ENCODE measurements at places on chromosomes 11 and 22.

DNA sequence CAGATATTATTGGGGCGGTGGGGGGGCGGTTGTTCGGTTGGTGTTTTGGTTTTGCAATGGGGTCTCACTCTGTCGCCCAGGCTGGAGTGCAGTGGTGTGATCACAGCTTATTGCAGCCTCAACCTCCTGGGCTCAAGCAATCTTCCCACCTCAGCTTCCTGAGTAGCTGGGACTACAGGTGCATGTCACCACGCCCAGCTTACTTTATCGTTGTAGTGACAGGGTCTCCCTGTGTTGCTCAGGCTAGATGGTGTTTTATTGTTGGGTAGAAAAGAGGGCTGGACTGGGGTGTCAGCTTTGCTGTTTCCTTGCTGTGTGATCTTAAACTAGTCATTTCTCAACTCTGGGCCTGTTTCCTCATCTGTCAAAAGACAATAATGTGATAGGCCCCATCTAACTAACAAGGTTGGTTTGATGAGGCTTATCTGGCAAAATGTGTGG, 17.5 kb upstream of the MYH9 start:
- DNase-seq = peak; percentile 59

- DNase-seq = no peak
Observed at GRCh38 chr11:120017582-120018150, 120.2 kb downstream of the TRIM29 start.

DNA sequence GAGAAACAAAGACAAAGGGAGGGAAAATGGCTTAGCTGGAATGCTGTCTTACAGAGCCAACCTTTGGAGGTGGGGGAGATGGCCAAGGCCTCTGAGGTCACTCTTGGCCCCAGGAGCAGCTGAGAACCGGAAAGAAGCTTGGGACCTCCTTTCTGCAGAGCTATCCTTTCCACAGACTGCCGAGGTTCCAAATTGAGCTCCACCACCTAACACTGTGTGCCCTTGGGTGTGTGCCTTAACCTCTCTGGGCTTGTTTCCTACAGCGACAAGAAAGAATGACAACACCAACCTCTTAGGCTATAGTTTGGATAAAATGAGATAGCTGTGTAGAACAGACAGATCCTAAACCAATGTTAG, 23.2 kb downstream of the RTN4RL2 start:
- DNase-seq = no peak

DNA sequence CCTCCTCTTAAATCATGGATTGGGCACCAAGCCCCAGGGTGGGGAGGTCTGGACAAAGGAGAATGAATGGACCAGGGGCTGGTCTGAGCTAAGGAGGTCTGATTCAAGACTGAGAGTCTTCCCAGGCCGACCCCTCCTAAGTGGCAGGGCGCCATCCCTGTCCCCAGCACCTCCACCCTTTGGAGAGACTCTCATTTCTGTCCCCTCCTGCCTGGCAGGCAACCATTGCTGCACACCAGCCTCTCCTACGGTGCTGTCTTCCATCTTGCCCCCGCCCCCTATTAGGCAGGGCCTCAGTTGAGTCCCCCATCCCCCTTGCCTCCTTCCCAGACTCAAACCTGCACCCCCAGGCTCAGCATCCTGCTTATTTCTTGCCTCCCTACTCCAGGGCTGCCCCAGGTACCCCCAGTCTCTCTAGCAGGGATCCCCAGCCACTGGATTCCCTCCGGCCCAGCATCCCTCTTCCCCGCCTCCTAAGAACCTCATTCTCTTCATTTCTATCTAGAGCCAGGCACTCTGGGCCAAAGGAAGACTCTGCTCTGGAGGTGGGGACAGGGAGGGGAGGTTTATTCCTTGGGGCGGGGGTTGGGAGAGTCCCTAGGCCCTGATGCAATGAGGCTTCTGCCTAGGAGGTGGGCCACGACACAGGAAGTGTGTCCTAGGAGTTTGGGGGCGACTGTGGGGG, 1.7 kb upstream of the RCOR2 start:
- no peak for DNase-seq

GRCh38 chr22:30351226-30351625, 5.5 kb downstream of the SF3A1 start:
- DNase-seq = no peak

DNA sequence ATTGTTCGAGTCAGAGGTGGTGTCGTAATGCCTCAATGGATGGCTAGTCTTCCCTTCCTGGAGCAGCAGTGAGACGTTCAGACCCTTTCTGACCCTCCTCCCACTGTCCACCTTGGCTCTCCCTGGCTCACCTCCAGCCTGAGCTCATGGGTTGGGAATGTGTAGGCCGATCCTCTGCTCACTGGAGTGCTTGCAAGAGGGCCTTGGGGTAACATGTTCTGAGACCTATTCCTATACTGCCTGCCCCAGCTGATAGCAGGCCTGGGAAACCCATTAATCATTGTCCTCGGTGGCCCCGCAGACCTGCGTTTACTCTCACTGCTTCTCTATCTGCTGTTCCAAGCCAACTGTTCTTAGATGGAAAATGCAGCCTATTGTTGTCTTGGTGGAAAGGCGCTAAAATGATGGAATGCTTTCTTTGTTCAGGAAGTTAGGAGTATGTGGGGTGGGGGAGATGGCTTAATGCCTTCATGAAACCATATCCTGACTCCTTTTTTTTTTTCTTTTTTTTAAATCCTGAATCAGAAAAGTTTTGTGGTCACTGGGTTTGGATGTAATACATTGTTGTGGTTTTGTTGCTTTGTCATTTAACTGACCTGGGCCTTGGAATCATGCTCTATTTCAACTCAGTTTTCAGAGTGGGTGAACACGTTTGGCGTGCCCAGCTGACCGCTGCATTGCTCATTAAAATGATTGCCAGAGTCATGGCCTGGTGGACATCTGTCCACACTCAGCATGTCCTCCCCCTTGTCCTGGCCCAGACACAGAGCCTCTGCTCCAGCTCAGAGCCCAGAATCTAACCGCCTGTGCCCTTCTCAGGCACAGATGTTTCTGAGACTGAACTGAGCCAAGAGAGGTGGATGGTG, 72.5 kb downstream of the MICAL2 start:
- DNase-seq = no peak

GRCh38 chr11:115155978-115156377, 348.2 kb downstream of the CADM1 start:
- DNase-seq = no peak

GRCh38 chr22:40401532-40401931, 31.1 kb downstream of the SGSM3 start:
- DNase-seq = peak; percentile 75

GRCh38 chr11:13494051-13494450, 1.7 kb downstream of the PTH start:
- no peak for DNase-seq

GRCh38 chr22:19679522-19680101, 34.7 kb upstream of the SEPTIN5 start:
- DNase-seq = peak; percentile 29

DNA sequence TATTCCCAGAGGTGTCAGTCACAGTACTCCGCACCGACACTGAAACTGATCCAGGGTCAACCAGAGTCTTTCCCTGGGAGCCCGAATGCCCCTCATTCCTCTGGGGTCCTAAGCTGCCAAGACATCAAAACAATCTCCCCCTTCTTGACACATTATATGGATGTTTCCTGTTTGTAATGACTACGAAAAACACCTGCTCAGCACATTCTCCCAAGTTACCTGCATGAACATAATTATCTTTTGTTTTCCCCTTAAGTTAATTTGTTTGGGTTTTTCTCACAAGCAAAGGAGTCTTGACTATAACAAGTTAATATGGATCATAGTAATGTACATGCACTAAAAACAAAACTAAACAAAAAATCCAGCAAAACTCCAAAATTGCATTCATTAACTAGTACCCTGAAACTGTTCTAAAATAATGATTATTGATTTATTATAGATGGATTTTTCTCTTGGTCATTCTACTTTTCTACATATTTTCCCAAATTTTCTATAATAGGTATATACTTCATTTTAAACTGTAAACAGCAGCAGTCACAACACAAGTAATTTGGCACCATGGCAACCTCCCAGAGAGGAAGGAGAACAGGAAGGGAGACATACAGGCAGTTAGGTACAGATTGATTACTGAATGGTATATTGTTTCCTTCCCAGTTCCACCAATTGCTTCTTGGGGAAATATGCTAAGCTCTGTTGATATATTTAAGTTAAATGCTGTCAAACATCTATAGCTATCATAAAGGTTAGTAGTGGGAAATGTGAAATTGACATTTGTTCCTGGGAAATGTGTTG, 631.5 kb downstream of the METTL15 start:
- no peak for DNase-seq

GRCh38 chr22:19967850-19968449, 26.3 kb upstream of the TXNRD2 start:
- no peak for DNase-seq

- DNase-seq = no peak
Observed at GRCh38 chr11:131624531-131624930, 254.1 kb downstream of the NTM start.

GRCh38 chr22:46737976-46738646, at the start of gene CERK:
TSS of gene CERK (minus strand) at chr22:46738252. CDS start at chr22:46738148, 104 bp downstream.
- DNase-seq = peak; percentile 75

GRCh38 chr11:116503216-116504160, 269.3 kb downstream of the BUD13 start:
- DNase-seq = no peak

DNA sequence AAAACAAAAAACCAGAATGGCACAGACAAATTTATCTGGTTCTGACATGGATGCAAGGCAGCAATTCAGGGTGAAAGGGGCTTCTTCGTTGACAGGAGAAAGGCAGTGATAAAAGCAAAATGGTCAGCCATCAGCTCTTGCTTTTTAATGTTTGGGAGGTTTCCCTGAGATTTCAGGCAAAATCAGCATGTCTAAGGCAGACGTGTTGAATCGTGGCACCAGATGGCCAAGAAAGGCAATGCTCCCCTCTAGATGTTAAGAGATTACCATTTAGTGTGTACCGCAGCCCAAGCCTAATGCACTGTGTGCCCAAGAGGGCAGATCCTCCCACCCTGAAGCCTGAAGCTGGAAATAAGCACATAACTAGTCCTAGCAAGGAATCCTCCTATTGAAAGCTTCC, 88.8 kb upstream of the GALNT18 start:
- DNase-seq = no peak

DNA sequence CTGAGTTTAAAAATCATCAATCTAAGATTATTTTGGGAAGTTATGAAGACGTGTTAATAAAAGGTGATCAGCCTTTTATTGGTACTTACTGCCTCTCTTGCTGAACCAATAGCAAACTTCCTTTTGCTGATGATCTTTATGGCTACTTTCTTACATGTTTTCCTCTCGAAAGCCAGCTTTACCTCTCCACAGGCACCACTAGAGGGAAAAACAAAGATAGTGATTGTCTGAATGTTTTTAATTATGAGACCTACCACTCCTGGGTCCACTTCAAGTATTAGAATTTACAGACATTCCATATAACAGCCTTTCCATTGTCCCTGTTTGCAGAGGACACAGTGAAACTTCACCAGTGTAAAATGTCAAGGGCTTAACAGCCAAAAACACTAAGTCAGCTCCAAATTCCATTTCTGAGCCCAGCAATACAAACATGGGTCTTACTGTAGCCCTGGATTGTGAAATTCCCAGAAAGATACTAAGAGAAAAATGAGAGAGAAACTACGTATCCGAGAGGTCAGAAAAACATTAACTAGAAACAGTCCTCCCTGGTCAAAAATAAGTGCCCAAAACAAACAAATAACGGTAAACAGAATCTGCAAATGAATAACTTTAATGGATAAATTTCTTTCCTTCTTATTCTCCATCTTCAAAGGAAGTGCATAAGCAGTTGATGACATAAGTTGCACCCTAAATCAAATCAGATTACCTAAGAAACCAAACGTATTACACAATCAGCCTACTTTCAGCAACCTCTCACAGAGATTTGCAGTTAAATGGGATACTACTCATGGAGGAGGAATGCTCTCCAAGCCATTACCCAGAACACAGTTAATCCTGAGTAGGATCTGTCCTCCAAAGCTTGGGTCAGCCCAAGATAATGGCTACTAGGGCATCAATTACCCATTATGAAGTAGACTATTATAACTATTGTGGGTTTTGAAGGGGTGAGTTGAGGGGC, 29.5 kb downstream of the CHEK2 start:
- no peak for DNase-seq

- no peak for DNase-seq
Observed at GRCh38 chr11:44004452-44005062, 43.2 kb upstream of the ACCSL start.

GRCh38 chr22:50536226-50536625, 6.4 kb upstream of the TYMP start:
- DNase-seq = no peak

- no peak for DNase-seq
Observed at GRCh38 chr11:111532365-111532709, 8.2 kb upstream of the LAYN start.
